NK-92 treated with Interleukin-12 subunit alpha and Interleukin-12 subunit beta, amount 100 ng/mL, for 24 hours (cell line): ENCODE measurements at places on chromosomes 13 and 19.

GRCh38 chr19:48637948-48638830, 1.0 kb upstream of the DBP start:
- peak; percentile 57 for DNase-seq

GRCh38 chr13:75173457-75174356, 308.3 kb downstream of the TBC1D4 start:
- DNase-seq, result no peak

- DNase-seq, result no peak
These were observed 7.6 kb downstream of the TRPM4 start for GRCh38 chr19:49165111-49165750.

DNA sequence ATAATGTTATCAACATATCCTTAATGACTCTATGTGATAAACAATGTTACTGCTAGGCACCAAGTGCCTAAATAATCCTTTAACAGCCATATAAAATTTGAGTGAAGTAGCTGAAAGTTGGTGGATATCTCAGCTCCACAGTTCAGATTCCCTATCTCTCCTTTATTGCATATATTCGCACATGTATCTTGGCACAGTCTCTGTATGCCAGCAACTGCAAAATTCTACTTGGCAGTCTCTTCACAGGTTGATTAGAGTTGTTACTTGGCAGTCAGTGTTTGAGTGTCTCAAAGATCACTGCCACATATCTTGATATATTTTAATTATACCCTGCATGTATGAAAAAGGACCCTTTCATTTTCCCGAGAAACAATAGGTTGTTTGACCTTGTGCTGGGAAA, 879.3 kb downstream of the OLFM4 start:
- no peak for DNase-seq

- DNase-seq, result no peak
These were observed 27.7 kb downstream of the TMEM161A start for GRCh38 chr19:19110410-19111135.

DNA sequence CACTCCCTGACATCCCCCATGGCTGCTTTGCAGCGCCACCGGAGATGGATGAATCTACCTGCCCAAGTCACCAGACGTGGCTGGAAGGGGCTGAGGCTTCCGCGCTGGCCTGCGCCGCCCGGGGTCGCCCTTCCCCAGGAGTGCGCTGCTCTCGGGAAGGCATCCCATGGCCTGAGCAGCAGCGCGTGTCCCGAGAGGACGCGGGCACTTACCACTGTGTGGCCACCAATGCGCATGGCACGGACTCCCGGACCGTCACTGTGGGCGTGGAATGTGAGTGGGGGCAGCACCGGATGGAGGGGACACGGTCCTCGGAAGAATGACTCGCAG, 4.6 kb downstream of the ICAM5 start:
- no peak for DNase-seq

DNA sequence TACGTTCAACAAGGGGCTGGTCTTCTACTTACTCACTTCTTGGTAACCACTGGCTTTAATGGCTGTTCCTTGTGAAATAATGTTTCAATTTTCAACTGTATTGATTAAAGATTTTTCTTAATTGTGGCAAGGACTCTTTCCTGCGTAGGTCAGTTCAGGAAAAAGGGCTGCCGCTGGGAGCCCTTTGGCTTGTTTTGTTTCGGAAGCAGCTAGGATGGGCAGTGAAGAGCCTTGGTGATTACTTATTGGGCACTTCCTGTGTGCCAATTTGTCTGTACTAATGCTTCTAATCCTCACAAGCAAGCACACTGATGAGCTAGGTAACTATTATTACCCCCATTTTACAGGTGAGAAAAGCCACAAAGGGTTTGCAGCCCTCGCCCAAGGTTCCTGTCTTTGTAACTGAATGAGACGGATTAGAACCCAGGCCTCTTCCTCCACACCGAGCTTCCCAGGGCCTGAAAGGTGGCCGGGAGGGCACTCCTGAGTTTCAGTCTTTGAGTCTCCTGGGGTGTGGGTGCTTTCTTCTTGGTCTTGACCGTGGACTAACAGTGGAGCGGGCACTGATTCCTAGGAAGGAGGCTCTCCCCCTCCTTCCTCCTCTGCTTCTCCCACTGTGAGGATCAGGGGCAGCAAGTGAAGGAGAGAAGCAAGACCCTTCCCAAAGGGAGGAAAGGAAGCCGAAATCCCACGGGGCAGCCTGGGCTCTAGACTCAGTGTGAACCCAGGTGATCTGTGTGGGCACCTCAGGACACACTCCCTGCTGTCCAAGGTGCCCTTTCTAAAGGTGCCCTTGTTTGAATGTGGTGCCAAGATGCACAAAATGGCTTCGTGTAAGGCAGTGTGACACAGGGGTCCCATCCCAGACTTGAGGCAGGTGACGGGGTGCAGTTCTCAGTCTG, 3.7 kb downstream of the COL4A2 start:
- no peak for DNase-seq

DNA sequence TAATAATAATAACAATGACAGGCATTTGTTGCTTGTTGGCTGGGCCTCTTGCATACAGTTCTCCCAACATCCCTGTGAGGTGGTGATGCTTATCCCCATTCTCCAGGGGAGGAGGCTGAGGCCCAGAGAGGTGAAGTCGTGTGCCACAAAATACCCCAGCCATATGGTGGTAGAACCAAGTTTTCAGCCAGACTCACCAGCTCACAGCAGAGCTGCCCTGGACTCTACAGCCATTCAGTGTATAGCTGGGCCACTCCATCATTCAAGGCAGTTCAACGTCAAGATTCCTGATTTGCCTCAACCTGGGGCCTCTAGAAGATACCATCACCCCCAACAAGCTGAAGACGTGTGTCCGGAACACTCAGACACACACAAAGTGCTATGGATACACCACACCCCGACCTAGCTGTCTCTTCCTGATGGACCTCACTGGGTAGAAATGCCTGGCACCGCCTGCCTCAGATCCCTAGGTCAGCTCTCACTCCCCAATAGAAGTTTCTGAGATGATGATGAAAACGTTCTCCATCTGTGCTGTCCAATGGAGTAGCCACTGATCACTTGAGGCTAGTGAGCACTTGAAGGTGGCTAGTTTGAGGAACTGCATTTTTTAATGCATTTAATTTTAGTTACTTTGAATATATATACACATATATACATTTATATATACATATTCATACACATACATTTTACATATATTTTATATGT, 4.3 kb upstream of the CEACAM19 start:
- DNase-seq, result no peak

DNA sequence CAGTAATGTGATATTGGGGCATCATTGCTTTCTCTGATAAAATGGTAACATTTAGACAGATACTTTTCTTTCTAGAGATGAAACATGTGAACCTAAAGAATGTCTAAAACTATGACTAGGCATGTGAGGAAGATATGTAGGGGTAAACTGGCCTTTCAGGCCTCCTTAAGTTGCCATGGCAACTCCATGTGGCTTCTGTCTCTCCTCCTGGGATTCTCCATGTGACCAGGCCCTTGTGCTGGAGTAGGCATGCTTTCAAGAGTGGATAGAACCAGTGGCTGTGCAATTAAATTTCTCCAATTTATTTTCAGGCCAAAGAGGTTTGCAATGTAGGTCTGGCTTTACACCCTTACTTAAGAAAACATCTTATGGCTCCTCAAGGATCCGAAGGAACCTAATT, 130.8 kb downstream of the OLFM4 start:
- DNase-seq, result no peak

- DNase-seq, result no peak
These were observed 12.7 kb downstream of the PRAM1 start for GRCh38 chr19:8489561-8490394.

DNA sequence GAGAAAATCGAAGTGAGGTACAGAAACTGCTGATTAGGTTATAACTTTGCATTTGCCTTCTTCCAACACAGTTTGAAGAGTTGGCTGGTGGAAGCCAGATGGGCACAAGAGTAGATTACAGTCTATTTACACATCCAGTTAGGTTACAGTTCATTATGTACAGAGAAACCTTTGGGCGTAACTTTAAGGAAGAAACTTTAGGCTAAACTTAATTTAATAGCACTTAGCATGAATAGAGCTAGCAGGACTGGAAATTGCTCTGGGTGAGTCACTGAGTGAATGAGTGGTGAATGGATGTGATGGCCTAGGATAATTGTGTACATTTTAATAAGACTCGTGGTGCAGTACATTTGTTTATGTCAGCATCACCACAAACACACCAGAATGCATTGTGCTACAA, 62.9 kb upstream of the KLHL1 start:
- DNase-seq, result no peak

GRCh38 chr13:40102360-40102727, 446.9 kb downstream of the COG6 start:
- DNase-seq, result no peak

DNA sequence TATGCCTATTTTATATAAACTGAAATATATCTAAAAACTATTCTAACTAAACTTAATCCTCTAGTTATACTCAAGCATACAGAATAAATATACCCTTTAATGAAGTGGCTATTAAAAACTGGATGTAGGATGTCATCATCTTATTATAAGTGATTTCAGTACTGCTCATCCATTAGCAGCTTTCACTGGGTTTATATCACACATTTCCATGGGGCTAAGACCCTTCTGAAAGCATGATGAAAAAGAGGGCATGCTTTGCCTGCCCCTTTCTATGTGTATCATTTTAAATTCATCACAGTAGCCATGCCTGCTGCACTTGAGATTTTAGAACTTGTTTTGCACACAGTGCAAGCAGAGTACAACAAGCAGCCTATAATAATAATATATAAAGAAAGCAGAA, 477.5 kb downstream of the SLITRK6 start:
- DNase-seq, result no peak

DNA sequence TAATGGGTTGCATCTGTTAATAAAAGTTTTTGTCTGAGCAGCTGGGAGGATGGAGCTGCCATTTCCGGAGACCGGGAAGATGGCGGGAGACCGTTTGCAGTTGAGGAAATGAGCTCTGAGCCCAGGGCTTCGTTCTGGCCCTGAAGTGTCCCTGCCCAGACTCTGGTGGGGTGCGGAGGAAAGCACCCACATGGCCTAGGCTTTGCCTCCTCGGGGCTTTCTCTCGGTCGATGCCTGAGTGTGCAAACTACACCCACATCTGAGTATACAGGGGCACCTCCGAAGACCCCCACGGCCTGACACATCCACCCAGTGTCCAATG, 15.6 kb upstream of the NANOS3 start:
- DNase-seq, result no peak

- no peak for DNase-seq
These were observed 422.3 kb upstream of the GPC6 start for GRCh38 chr13:92804346-92804745.

DNA sequence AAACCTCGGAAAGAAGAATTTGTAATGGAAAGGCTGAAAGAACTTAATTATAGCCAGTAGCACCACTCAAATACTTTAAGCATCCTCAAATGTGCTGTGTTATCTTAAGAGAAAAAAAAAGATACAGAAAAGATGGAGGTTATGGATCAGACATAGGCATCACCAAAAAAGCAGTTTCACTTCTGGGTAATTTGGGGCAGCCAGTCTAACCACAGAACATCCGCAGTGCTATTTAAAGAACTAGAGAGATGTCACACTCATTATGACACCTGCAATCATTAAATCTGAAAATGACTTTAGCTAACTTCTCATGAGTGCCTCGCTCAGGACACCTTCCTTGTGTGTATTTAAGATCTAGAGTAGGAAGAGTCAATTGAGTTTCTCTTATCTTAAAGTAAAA, 211.8 kb downstream of the RBM26 start:
- DNase-seq, result peak; percentile 24

GRCh38 chr13:113948034-113948742, 25.7 kb downstream of the C13orf46 start:
- no peak for DNase-seq
